ENCODE measurements at places on chromosomes 3 and 15. TPM values are rescaled to one million over a fixed set of nuclear protein-coding genes. Genes with fewer than 3 reads are reported as not detected.

SLC15A2 gene
- under 0.01 TPM for total RNA-seq

TMCC1 gene
- total RNA-seq: 3.0 TPM

PRTG gene
- total RNA-seq: 2.5 TPM

MESP1 gene
- total RNA-seq: not detected

AGBL1 gene
- not detected for total RNA-seq

PLS1 gene
- 0.53 TPM for total RNA-seq

DNAH12 gene
- not detected for total RNA-seq

PLA1A gene
- total RNA-seq: 0.18 TPM

GPR171 gene
- total RNA-seq: not detected

DAZL gene
- not detected for total RNA-seq

GOLGA6L24 gene
- total RNA-seq: not detected

NLGN1 gene
- total RNA-seq: 2.0 TPM

ST8SIA2 gene
- total RNA-seq: not detected

OXTR gene
- total RNA-seq: 70.9 TPM

RYR3 gene
- total RNA-seq: not detected

PPM1L gene
- total RNA-seq: not detected

TLR9 gene
- not detected for total RNA-seq

KY gene
- total RNA-seq: not detected

RHOA gene
- 645 TPM for total RNA-seq

LDHAL6B gene
- total RNA-seq: not detected

EPHB3 gene
- total RNA-seq: 1.4 TPM

MESP2 gene
- total RNA-seq: under 0.01 TPM

CASR gene
- total RNA-seq: not detected

All from myometrial cell (primary cell).